ENCODE measurements at places on chromosomes 7 and 10.

DNA sequence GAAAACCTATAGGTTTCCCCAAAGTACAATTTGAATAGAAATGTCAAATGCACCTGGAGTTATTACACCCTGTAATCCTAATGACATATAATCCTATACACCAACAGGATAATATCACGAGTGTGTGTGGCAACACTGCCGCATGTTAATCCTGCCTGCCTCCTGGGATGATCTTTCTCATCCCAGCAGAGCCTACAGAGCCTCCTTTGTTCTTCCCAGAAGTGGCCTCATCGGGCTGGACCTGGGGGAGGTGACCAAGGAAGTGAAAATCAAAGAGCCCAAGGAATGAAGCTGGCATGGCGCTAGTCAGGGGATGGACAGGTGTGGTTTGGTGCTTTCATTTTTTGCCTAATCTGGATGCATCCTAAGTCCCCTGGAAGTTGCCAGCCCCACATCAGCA, 29.5 kb upstream of the LEP start:
- no peak for DNase-seq

GRCh38 chr7:45157653-45158401, at the start of gene RAMP3:
RAMP3 (plus strand) TSS chr7:45157791; CDS start chr7:45157829, 38 bp downstream.
- DNase-seq: no peak

DNA sequence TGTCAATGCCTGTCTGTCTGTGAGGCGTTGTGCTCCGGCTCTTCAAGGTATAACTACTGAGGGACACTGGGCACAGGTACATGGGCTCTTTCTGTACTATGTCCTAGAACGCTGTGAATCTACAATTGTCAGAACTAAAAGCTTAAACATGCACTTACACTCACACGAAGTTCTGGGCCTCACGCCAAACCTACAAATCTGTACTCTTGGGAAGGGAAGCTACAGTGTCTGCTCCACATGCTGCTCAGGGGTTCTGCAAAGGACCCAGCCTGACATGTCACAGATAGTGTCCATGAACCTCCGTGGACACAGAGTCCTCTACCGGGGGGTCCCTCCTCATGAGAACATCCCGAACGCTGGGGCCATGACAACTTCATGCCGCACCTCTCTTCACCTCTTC, 268.7 kb downstream of the WDR37 start:
- no peak for DNase-seq

DNA sequence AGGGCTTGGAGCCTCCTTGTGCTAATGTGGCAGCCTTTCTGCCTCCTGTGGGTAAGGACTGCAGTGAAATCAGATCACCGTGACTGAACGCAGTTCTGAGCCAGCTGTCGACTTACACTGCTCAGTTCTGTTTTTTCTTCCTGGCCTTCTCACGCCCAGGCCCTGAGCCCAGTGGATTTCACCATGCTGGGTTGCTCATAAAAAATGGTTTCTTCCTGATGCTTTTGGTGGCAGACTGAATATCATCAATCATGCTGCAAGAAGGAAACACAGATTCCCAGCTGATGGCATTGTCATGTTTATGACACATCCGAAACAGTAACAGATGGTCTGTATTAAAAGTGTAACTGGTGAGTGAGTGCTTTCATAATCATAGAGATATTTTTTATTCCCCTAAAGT, 389.6 kb downstream of the GALNT17 start:
- DNase-seq: no peak

- DNase-seq: no peak
These were observed 902.5 kb downstream of the PCDH15 start for GRCh38 chr10:53898532-53898931.

- no peak for DNase-seq
These were observed 113.0 kb downstream of the COL28A1 start for GRCh38 chr7:7422641-7423040.

DNA sequence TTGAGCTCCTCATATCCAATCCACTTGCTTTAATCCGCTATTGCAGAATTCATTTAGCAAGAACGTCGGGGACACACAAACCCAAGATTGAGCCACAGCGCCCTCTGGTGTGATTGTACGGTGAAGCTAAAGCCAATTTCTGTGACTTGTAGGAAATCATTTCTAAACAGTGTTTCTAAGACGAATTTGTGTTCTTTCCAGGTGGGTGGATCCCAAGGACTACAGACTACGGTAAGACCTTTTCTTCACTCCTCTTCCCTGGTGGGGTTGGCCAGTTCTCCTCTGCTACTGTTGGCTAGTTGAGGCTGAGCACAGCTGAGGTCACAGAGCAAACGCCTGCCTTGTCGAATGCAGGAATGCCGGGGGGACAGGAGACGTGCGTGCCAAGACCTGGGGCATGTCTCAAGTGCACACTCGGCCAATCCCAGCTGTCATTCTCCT, 5.2 kb downstream of the DMBT1 start:
- peak; percentile 93 for DNase-seq

DNA sequence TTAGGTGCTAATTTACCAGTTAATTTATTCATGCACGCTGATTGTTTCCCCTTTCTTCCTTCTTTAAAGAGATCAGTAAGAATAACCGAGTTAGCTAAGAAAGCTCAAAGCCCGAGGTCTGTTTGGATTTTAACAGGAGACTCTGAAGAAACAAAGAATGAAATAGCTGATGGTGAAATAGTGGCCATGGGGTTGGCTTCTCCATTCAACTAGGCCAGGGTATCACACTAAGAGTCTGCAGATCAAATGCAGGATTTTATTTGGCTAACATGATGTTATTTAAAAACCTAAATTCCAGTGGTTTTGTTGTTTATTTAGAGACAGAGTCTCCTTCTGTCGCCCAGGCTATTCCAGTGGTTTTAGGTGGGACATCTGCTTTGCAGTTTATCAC, 65.2 kb upstream of the SYPL1 start:
- no peak for DNase-seq

GRCh38 chr7:739455-739982, 12.4 kb upstream of the PRKAR1B start:
- DNase-seq: no peak

DNA sequence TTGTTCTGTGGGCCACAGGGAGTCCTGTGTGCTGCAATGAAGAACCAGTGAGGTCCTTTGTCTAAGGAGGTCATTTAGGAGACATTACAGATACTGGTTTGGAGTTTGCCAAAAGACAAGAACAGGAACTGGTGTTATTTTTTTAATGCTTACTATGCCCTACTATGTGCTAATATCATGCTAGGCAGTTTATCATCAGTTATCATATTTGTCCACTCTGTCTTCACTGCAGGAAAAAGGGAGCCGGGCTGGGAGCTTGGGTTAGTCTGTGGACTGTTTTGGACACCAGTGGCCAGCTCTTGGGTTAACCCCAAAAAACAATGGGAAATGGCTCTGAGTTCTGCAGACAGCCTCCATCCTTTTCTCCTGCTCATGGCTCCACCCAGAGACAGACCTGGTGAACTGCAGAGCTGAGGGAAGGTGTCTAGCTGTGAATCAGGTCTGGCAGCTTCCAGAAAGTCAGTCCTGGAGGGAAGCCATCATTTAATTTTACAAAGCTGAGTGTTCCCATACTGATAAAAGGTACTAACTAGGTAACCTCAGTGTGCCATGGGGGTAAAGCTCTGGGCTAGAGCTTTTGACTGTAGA, 101.2 kb upstream of the ZNF746 start:
- DNase-seq: peak; percentile 59

GRCh38 chr10:72379062-72379461, 24.3 kb upstream of the DNAJB12 start:
- no peak for DNase-seq

DNA sequence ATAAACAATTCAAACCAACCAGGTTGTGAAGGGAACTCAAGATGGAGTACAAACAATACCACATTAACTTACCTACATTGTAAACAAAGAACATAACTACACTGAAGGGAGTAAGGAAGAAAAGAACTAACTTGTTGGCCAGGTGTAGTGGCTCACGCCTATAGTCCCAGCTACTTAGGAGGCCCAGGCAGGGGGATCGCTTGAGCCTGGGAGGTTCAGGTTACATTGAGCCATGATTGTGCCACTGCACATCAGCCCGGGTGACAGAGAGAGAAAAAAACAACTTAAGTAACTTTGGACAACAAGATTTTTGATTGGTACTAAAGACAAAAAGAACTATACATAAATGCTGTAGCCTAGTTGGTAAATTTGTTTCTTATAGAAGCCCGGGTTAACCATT, 68.8 kb downstream of the TRIL start:
- no peak for DNase-seq

GRCh38 chr10:129847741-129848483, 116.2 kb downstream of the EBF3 start:
- DNase-seq: no peak

DNA sequence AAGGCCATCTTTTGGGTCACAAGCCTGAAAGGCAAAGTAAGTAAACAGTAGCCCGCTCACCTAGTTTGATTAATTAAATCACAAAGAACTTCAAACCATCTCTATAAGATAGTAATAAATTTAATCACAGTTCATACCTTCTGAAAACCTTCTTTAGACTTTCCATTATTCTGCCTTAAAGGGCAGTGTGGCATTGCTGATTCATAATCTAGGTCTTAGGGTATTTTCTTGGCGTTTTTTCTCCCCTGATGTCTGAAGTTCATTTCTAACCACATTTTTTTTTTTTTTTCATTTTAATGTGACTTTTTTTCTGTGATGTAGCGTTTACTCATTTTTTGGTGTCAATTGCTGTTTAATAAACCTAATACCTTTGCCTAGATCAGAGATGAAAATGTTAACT, 27.5 kb downstream of the LOXL4 start:
- DNase-seq: no peak
